Astrocyte of the cerebellum (primary cell): ENCODE measurements at places on chromosomes 16 and 17.

DNA sequence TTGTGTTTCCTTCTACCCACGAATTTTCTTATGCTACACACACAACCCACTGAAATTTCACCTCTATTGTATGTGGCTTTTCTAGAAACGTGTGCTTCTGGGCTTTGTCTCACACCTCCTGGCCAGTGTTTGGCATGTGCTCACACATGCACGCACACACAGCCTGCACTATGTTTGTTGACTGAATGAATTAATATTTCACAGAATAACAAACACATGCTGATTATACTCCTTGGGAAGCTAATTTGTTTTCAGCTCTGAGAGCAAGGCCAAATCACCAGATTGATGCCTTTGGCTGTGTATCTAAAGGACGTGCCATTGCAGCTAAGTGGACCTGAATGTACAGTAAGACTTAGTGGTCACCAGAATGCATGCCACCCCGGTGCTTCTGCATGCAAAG, 210.7 kb downstream of the WWOX start:
- no peak for DNase-seq

DNA sequence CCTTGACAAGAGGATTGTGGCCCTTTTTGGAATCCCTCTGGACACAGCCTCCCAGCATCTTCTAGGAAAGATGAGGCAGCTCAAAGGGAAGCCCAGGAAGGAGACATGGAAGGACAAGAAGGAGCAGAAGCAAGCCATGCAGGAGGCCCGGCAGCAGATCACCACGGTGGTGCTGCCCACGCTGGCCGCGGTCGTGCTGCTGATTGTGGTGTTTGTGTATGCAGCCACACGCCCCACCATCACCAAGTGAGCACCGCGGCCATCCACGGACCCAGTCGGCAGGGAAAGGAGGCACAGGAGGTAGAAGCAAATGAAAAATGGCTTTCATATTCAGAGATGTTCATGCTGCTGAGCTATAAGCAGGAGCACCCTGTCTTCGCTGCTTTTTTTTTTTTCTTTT, 10.9 kb upstream of the MEIOC start:
- no peak for DNase-seq

DNA sequence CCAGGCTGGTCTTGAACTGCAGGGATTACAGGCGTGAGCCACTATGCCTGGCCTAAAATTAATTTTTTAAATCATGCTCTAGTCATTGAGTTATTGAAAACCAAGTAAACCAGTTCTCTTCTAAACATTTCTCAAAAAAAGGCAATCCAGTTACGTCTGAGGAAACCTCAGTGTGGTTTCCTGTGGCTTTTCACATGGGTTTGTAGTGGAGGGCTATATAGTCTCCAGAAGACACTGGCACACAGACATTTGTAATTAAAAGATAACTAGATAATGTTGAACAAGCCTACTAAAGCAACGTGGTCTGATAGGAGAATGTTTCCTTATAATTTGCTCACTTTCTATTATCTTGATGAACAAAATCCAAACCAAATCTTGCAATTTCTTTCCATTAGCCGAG, 5.2 kb upstream of the TOB1 start:
- no peak for DNase-seq

GRCh38 chr17:77697480-77698400, 260.8 kb upstream of the TNRC6C start:
- DNase-seq = no peak

GRCh38 chr17:7042501-7043181, 1.3 kb downstream of the SLC16A11 start:
- DNase-seq = no peak

DNA sequence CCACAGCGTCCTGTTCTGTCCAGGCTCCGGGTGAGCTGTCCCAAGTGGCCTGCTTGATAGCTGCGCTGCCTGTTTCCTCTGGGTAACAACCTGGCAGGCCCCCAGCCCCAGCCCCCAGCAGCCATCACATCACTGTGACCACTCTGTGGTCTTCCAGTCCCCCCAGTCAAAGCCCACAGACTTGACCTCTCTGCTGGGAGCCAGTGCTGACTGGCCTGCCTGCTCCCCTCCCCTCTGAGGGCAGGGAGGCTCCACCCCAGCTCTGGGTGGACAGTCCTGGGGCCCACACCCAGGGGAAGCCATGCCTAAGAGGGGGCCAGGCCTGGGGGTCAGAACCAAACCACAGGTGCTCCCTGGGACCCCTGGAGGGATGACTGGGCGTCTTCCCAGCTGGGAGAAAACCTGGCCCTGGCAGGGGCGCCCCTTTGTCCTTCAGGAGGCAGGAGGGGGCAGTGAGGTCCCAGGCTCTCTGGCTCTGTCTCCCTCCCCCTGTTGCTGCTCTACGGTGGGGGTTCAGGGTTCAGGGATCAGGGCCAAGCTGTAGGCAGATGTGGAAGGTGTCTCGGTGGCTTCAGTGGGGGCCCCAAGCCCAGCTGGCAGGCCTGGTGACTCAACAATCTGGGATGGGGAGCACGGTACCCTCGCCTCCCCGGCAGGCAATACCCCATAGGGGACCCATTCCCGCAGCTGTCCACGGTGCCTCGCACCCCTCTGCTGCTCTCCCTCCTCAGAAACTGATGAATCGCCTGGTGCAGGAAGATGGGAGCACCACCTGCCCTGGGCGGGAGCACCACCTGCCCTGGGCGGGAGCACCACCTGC, 1.8 kb upstream of the SLC16A3 start:
- no peak for DNase-seq

DNA sequence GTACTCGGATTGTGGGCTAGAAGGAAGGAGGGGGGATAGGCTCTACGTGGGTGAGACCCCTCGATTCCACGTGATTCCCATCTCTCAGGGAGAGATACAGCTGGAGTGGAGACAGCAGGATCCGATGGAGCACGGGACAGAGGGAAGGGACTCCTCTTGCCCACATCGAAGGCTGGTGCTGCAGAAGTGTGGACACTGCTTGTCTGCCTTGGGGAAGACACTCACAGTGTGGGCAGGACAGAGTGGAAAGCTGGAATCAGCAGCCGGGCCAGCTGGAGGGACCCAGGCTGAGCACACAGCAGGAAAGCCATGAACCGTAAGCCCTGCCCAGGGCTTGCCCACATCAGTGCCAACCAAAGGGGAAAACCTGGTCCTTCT, 42.1 kb upstream of the RPH3AL start:
- no peak for DNase-seq

DNA sequence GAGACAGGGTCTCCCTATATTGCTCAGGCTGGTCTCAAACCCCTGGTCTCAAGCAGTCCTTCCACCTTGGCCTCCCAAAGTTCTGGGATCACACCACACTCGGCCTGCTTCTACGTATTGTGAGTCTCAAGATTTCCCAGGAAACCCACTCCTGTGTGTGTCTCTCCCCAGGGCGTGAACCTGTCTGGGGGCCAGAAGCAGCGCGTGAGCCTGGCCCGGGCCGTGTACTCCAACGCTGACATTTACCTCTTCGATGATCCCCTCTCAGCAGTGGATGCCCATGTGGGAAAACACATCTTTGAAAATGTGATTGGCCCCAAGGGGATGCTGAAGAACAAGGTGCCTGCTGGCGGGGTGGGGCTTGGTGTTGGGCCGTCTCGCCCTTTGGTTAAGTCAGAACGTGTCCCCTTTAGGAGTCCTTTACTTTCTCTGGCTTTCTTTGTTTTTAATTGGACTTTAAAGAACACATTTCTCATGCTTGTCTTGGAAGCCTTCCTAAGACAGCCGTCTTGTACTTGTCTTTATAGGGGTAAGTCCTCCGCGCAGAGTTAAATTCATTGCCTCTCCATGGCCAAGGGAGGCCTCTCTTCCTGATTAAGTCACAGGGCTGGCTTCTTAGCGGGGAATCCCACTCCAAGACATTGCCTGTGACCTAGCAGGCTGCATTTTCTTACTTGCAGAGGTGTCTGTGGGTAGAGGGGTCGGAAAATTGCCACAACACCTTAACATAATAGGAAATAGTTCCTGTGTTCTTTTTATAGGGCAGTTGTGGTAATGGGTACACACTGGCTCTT, 136.4 kb downstream of the ABCC6 start:
- DNase-seq = no peak

DNA sequence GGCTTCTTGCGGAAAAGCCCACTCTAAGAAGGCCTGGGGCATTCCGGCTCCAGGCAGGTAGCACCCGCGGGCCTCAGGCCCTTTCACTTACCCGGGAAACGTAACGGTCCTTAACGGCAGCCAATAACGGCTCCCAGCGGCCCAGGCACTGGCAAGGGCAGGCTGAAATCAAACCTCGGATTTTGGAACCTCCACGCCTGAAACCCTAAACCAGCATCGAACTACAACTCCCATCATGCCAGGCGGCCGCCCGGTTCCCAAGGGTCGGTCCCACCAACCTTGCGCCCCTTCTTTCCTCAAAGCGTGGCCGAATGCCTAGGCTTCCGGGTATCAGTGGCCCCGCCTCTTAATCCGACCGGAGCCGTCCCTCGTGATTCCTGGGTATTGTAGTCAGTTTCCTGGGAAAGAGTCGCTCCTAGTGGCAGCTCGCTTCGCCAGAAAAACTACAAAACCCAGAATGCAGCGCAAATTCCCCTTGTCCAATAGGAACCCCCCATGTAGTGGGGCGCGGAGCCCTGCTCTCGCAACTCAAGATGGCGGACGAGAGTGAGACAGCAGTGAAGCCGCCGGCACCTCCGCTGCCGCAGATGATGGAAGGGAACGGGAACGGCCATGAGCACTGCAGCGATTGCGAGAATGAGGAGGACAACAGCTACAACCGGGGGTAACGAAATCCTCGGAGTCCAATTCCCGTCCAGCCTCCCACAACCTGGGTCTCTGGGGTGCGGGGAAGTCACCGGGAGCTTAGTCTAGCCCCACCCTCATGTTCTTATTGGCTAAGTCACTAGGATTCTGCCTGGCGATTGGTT, at the start of gene NMT1:
Gene NMT1, plus strand, starts transcription at position 521 of the 809 bp plus-strand sequence. Its CDS starts 13 bp downstream, at position 534.
- DNase-seq = peak; percentile 100

DNA sequence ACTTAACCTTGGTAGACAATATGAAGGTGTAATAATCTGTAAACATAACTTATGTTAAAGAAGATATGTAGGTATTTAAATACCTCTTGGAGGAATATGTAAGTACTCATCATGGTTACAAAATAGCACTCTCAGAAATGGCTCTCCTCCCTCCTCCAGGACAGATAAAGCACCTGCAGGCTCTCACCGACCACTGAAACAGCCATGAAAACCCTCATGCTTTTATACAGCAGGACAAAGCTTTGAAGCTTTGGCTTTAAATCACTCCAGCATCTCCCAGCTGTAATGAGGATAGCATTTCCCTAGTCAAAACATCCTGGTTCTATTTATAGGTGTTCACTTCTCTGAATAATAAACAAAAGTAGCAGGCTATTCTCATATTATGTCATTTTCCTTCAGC, 69.1 kb upstream of the PMFBP1 start:
- no peak for DNase-seq

- no peak for DNase-seq
Observed at GRCh38 chr17:82408288-82408937, 9.7 kb upstream of the HEXD start.

DNA sequence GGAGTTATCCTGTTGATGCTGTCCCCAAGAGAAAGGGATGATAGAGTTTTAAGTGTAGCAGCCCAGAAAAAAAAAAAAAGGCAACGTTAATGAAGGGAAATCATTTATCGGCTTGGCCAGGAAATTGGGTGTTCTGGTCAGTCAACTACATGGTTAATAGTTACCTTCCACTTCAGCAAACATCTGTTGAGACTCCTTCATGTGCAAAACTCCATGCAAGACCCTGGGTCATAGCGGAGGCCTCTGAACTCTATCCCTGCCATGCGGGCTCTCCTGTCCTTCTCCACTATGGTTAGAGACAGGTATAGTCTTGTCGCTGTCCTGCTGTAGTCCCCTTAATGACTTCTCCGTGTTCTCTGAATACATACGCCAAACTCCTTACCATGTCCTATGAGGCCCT, 3.5 kb upstream of the LYRM9 start:
- no peak for DNase-seq

- DNase-seq = no peak
Observed at GRCh38 chr16:83579436-83579835, 228.3 kb upstream of the HSBP1 start.

DNA sequence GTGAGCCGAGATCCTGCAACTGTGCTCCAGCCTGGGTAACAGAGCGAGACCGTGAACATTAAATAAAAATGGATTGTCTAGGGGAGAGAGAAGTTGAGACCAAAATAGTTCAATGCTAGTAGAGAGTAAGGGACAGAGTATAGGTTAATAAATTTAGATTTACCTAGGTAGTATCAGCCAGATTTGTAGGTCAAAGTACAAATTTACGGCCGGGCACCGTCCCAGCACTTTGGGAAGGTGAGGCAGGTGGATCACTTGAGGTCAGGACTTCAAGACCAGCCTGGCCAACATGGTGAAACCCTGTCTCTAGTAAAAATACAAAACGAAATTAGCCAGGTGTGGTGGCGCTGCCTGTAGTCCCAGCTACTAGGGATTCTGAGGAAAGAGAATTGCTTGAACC, 12.2 kb upstream of the BMERB1 start:
- no peak for DNase-seq

- no peak for DNase-seq
Observed at GRCh38 chr17:51132964-51133319, 12.3 kb upstream of the SPAG9 start.

DNA sequence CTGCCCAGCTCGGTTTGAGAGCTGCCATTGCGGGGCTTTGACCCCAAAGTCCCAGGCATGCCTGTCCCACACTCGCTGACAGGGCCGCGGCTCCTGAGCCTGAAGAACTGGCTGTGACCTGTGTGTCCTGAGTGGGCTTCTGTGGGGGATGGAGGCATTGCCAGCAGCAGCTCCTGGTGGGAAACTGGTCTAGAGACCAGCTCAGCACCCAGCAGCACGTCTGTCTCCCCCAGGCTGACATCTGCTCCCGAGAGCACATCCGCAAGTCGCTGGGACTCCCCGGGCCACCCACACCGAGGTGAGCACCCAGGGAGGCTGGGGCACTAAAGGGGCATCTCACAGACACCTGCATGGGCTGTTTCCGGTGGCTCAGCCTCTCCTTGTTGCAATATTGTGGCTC, 13.4 kb downstream of the ENDOV start:
- DNase-seq = no peak

DNA sequence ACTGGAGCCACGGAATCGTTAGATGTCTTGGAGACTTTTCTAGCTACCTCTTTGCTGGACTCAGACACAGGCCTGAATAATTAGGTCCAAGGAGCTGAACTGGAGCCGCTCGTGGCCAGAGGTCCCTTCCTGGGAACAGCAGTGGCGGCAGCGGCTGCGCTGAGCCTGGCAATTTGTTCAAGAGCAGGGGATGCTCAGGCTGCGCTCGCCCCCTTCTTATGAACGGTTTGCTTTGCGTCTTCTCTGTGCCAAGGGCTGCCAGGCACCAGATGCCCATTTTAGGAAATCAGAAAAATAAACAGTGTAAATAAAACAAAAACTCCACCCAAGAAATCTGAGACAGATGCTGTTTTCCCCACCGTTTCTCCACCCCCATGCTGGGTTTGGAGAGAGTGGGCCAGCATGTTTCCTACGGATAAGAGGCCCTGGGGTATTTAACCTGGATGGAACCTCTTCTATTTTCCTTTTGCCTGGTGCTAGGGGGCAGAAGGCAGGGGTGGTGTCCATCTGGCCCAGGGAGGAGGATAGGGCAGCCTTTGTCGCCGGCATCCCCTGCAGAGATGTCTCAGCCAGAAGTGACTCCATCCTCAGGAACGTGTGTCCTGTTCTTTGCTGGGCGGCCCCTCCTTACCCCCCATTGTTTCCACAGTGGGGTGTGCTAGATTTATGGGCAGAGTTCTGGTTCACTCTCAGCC, 163.4 kb downstream of the SEC14L1 start:
- no peak for DNase-seq
